ENCODE measurements at places on chromosomes 7 and 10. TPM values are rescaled to one million over a fixed set of nuclear protein-coding genes. Genes with fewer than 3 reads are reported as not detected.

The HOXA13 gene
- 2.4 TPM for total RNA-seq

DNA sequence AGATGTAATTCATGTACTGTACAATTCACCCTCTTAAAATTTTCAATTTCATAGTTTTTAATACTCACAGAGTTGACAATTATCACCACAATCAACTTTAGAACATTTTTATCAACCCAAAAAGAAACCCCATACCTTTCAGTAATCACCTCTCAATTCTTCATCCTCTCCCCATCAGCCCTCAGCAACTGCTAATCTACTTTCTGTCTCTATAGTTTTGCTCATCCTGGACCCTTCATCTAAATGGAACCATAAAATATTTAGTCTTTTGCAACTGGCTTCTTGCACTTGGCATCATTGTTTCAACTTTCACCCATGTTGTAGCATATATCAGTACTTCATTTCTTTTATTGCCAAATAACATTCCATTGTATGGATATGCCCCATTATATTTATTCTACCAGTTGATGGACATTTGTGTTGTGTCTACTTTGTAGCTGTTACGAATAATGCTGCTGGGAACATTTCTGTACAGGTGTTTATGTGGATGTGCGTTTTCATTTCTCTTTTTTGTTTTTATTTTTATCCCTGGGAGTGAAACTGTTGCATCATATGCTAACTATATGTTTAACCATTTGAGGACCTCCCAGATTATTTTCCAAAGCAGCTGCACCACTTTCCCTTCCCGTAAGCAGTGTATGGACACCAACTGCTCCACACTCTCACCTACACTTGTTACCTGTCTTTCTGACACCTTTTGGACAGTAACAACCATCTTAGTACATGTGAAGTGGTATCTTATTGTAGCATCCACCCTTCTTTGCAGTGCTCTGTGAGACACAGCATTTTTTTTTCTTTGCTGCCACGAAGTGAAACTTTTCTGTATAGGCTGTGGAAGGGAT lies 65.4 kb upstream of the APBB1IP start:
- no peak for DNase-seq

The NEUROG3 gene
- total RNA-seq: not detected

The SMKR1 gene
- total RNA-seq: not detected

- DNase-seq: no peak
Measured at GRCh38 chr7:10343108-10343507, 630.6 kb upstream of the PHF14 start.

- no peak for DNase-seq
Measured at GRCh38 chr7:71846160-71846559, 566.0 kb downstream of the CALN1 start.
